ENCODE measurements at places on chromosomes 1 and 21. TPM values are rescaled to one million over a fixed set of nuclear protein-coding genes. Genes with fewer than 3 reads are reported as not detected.

DNA sequence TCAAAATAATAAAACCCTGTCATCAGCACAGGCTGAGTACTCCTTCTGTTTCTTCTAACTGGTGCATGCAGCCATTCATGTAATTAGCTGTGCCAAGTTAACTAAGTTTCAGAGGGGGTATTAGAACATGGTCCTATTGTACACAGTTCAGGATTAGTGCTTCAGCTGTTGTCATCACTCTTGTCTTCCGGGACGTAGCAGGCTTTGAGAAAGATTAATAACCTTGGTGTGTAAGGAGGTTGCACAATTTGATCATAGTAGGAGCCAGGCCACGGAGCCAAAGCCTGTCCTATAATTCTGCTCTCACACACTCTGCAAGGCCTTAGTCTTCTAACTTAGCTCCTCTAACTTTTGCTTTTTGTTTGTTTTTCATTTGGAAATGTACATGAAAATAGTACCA lies 44.7 kb downstream of the PTGFRN start:
- DNase-seq = no peak

GRCh38 chr21:36773117-36773516 lies 74.2 kb downstream of the SIM2 start:
- DNase-seq = peak; percentile 88

- peak; percentile 26 for DNase-seq
These were observed 195.8 kb downstream of the KAZN start for GRCh38 chr1:14794136-14794768.

DNA sequence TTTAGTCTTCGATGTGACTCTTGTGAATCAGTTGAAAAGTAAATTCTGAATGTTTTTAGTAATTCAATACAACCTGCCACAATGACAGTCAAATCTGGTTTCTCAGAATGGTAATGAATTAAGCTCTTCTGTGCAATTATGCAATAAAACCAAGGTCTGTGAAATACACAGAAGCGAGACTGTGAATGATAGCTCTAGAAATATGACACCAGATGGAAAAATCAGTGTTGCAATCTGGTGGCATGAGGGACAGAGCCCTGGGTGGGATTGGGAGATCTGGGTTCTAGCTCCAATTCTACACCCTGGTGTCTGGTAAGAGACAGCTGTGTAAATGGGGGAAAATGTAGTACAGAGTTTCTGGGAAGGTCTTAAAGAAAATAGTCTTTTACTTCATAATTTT lies 586.4 kb upstream of the ZRANB2 start:
- no peak for DNase-seq

LEPROT gene
- total RNA-seq = 42.7 TPM
